ENCODE measurements at places on chromosomes 11 and 22.
A peak's percentile ranks its signal among the peaks of the same experiment; 100 is the strongest.

DNA sequence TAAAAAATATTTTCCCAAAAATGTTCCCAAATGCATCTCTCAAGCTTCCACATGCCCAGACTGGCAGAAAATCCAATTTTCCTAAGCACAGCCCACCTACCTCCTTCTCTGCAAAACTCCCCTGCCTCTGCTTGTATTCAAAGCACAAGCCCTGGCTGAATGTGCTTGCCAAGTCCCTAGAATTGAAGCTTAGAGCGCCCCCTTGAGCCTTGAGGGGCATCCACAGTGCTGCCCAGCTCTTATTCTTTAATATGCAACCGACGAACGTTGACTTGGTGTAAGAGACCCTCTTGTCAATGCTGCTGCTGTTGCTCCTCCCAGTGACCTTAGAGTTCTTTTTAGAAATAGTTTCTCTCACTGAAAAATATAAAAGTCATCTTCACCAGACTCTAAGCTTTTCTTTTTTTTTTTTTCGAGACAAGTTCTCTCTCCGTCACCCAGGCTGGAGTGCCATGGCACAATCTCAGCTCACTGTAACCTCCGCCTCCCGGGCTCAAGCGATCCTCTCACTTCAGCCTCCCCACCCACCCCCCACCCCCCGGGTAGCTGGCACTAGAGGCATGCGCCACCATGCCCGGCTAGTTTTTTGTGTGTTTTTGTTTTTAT is 63.5 kb upstream of the CAPRIN1 start:
- peak; percentile 79 for DNase-seq

GRCh38 chr22:27844256-27844655 is 42.7 kb upstream of the MN1 start:
- DNase-seq, result no peak

DNA sequence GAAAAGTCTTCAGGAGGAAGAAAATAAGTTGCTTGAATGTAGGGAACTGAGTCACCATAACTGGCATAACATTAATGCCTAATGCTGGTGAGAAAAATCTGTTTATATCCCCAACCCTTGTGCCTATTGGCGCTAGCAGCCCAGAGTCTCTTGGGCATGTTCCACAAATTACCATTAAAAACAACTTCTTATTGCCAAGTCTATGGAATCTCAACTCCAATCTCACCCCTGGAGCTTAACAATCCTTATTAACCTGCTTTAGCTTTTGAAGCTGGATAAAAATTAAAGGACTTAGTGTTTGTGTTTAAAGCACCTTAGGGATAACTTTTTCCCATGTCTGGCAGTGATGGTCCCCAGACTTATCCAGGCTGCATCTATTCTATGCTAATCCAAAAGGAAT is 143.0 kb downstream of the APIP start:
- no peak for DNase-seq

DNA sequence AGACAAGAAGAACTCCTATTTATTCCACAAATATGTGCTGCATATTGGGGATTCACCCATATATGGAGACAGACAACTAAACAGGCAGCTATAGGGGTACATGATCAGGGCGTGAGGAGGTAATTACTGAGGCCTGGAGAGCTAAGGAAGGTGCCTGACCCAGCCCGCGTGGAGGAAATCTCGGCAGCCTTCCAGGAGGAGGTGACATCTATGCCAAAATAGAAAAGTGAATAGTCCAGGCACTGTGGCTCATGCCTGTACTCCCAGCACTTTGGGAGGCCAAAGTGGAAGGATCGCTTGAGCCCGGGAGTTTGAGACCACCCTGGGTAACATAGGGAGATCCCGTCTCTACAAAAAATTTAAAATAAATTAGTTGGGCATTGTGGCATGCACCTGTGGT is 13.6 kb downstream of the NIPSNAP1 start:
- DNase-seq, result no peak

GRCh38 chr11:125279676-125280418 is 115.3 kb downstream of the PKNOX2 start:
- DNase-seq, result no peak

- no peak for DNase-seq
These were observed 653 bp downstream of the IL18BP start for GRCh38 chr11:71999362-71999761.

- no peak for DNase-seq
These were observed 75.5 kb upstream of the BARX2 start for GRCh38 chr11:129300099-129300498.

GRCh38 chr11:128462922-128463321 is 124.4 kb downstream of the ETS1 start:
- no peak for DNase-seq

- no peak for DNase-seq
These were observed 13.6 kb upstream of the RFPL2 start for GRCh38 chr22:32218470-32218869.

DNA sequence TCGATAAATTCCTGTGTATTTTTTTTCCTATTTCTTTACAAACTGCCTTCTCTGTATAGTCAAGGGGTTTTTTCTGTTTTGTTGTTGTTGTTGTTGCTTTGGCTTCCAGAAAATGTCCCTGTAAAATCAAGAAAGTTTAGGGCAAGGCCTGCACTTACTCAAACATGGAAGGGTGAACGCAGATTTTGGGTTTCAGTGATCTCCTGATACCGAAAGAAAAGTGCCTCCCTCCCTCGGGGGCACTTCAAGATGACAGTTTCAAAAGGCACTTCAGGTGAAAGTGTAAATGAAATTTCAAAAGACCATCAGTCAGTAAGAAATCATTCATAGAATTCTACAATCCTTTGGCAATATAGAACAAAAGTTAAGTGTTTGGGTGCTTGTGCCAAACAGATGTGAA is 43.4 kb upstream of the TMPRSS4 start:
- DNase-seq, result no peak

DNA sequence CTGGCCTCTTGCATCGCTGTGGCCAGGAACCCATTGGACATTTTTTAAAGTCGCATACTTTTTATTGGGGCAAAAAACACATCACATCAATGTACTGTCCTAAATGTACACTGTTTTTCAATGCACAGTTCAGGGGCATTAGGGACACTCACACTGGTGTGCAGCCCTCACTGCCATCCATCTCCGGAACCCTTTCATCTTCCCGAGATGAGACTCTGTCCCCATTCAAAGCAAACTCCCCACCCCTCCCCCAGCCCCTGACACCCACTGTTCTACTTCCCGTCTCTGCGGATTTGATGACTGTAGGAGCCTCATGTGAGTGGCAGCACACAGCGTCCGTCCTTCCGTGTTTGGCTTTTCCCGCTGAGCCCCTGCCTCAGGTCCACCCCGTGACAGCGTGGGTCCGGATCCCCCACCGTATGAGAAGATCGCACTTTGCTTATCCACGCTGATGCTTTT is 41.8 kb upstream of the TH start:
- DNase-seq, result peak; percentile 25

DNA sequence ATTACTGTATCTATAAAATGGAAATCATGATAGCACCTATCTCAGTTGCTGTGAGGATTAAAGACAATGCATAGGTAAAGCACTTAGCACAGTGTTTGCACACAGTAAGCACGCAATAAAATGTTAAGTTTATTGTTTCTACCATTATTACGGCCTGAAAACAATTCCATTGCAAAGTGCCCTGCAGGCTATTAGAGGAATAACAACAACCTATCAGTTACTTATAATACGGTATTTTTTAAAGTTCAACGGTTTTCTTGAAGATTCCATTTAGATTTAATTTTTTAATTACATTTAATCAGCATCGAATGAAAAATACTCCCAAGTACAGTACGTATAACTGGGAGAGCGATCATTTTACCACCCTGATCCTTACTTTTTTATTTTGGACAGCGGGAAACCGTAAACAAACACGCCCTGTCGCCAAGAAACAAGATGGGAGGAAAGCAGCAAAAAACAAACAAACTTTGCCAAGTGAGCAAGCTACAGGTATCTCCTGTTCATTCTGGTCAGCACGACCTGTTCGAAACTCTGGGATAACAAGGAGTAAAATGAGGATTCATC is 893 bp downstream of the SLC36A4 start:
- no peak for DNase-seq

- DNase-seq, result no peak
These were observed 276.6 kb upstream of the CADM1 start for GRCh38 chr11:115780646-115781362.

DNA sequence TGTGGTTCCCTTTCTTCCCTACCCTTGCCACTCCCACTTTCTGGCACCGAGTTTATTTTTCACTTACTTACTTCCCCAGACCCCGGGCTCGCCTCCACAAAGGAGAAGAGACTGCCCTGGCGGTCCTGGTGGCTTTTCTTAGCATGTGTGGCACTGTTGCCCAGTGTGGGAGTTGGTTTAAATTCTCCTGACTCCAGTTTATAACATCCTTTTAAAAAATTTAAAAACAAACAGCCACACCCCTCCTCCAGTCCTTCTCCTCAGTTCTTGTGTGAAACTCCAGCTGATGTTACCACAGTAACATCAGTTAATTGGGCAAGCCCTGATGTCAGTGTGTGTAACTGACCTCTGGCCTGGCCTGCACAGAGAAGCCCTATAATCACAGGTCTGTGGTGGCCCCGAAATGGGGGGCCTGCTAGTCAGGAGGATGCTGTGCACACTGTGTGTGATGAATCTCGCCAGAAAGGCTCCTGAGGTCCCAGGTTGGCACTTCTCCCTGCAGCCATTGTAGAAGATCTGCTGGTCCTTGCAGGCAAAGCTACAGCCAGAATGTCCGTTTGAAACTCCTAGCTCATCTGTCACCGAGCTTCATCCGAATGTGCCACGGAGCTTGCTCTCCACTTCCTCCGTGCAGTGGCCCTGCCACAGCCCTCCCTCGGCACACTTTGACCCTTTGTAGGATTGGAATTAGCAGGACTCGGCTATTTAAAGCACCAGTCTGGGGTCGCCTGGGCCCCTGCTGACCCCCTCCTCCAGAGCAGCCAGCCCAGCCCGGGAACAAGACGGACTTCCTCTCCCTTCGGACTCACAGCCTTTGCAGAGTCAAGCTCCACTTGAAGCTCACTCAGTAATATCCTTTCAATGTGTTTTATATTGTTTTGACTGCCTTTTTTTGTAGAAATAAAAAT is 7.6 kb downstream of the YDJC start:
- no peak for DNase-seq

GRCh38 chr11:28529540-28530410 is 421.6 kb downstream of the METTL15 start:
- peak; percentile 53 for DNase-seq

All from NCI-H345 (cell line).